A375 (cell line): ENCODE measurements at places on chromosomes 6 and 20. TPM values are rescaled to one million over a fixed set of nuclear protein-coding genes. Genes with fewer than 3 reads are reported as not detected.

The HELZ2 gene
- total RNA-seq, result 20.0 and 25.8 TPM in 2 replicates

The PTCRA gene
- total RNA-seq, result not detected in 2 replicates

The SAPCD1 gene
- total RNA-seq, result 13.0 and 13.2 TPM in 2 replicates

The MAP7 gene
- 0.49 and 0.77 TPM in 2 replicates for total RNA-seq

The FAM83D gene
- 49.2 and 51.1 TPM in 2 replicates for total RNA-seq

The STMND1 gene
- total RNA-seq, result not detected in 2 replicates

The CD24 gene
- total RNA-seq, result 0.16 TPM in 1 of 2 replicates, not detected in the other

The LINC00237 gene
- not detected in 2 replicates for total RNA-seq

The OR2J3 gene
- total RNA-seq, result not detected in 2 replicates

The LST1 gene
- not detected in 2 replicates for total RNA-seq

The COL10A1 gene
- not detected in 2 replicates for total RNA-seq

The SNAP91 gene
- total RNA-seq, result 0.57 and 0.93 TPM in 2 replicates

The TMC2 gene
- total RNA-seq, result not detected in 2 replicates

The PNLDC1 gene
- total RNA-seq, result not detected in 2 replicates

The SERAC1 gene
- total RNA-seq, result 2.6 and 4.0 TPM in 2 replicates

The PTP4A1 gene
- 24.6 and 32.3 TPM in 2 replicates for total RNA-seq

The ASIP gene
- total RNA-seq, result not detected in 2 replicates

The TAAR5 gene
- not detected in 2 replicates for total RNA-seq

The MACROD2 gene
- 1.9 and 2.6 TPM in 2 replicates for total RNA-seq

The EPPIN gene
- total RNA-seq, result not detected in 2 replicates

The PAK5 gene
- not detected in 2 replicates for total RNA-seq

The AIF1 gene
- total RNA-seq, result not detected in 2 replicates

The PBOV1 gene
- not detected in 2 replicates for total RNA-seq

The GDAP1L1 gene
- 0.48 TPM in 1 of 2 replicates, not detected in the other for total RNA-seq
